ENCODE measurements at places on chromosomes 16 and 17.

DNA sequence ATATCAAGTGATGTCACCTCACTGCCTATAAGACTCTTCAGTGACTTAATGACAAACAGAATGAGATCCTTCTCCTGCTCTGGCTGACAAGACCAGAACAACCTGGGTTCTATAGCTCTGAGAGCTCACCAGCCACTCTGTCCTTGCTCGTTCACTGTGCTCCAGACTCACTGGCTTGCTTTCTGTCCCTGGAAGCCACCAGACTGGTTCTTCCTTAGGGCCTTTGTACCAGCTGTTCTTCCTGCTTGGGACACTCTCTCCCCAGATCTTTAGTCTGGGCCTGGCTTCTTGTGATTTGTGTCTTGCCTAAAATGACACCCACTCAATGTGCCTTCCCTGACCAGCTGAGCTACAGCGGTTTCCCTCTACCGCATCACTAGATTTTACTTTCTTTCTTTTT, 76.1 kb downstream of the FTO start:
- DNase-seq, result no peak

- DNase-seq, result no peak
Observed at GRCh38 chr17:80695979-80696378, 151.3 kb downstream of the RPTOR start.

GRCh38 chr17:78966123-78966813, 13.5 kb downstream of the LGALS3BP start:
- no peak for DNase-seq

GRCh38 chr17:9998060-9998459, 93.0 kb upstream of the RCVRN start:
- no peak for DNase-seq

- DNase-seq, result peak; percentile 69
Observed at GRCh38 chr16:47037396-47037745, 63.9 kb upstream of the DNAJA2 start.

DNA sequence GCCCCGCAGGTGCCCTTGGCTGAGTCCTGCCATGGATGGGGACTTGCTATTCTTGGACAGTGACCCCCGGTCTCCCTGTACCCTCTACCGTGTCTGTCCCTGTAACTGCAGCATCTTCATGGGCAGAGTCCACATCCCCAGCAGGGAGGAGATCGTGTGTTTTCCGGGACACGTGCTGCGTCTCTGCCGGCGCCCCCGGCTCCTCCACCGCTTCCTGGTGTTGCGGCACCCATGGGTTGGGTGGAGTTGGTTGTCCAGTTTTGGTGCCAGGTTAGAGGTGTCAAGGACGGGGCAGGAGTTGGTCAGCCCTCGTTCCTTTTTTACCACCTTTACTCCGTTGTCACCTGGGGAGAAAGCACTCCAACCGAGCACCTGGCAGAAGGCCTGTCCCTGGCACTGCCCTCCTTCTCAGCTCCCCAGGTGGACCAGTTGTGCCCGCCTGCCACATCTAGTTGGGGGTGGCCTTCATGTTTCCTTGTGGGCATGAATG, 20.0 kb downstream of the BAIAP2 start:
- no peak for DNase-seq

- peak; percentile 48 for DNase-seq
Observed at GRCh38 chr17:9356488-9356911, 219.1 kb downstream of the STX8 start.

DNA sequence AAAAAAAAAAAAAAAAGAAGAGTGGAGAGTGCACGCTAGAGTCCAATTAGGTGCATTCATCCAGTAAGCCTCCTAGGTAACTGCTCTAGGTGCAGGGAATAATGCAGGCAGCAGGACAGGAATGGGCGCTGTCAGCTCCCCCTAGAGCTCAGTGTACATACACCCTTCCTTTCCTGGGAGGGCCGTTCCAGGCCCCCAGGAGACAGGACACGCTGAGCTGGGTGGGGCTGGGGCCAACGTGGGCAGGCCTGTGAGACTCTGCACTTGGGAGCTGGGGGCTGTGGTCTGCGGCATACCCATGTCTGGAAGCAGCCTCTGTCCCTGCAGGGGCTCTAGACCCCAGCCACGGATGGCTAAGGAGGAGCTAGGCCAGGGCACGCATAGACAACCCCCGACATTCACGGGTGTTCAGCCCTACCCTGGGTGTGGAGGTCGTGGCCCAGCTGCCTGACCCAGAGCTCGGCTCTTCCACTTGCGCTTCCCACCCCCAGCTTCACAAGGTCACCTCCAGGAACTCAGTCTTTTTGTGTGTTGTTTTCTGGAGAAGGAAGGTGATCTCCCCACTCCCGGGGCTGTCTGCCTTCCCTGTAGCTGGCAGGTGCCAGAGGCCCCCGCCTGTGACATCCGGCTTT, 1.0 kb upstream of the ANTKMT start:
- no peak for DNase-seq

- DNase-seq, result peak; percentile 87
Observed at GRCh38 chr17:82876602-82877379, 37.0 kb upstream of the ZNF750 start.

- no peak for DNase-seq
Observed at GRCh38 chr16:23274968-23275367, 27.1 kb upstream of the SCNN1B start.

- DNase-seq, result peak; percentile 58
Observed at GRCh38 chr16:28863929-28864793, 518 bp downstream of the SH2B1 start.

- peak; percentile 63 for DNase-seq
Observed at GRCh38 chr17:68794636-68795434, 160.4 kb downstream of the ABCA8 start.

GRCh38 chr17:4436846-4437245, 3.1 kb downstream of the SPNS3 start:
- DNase-seq, result no peak

DNA sequence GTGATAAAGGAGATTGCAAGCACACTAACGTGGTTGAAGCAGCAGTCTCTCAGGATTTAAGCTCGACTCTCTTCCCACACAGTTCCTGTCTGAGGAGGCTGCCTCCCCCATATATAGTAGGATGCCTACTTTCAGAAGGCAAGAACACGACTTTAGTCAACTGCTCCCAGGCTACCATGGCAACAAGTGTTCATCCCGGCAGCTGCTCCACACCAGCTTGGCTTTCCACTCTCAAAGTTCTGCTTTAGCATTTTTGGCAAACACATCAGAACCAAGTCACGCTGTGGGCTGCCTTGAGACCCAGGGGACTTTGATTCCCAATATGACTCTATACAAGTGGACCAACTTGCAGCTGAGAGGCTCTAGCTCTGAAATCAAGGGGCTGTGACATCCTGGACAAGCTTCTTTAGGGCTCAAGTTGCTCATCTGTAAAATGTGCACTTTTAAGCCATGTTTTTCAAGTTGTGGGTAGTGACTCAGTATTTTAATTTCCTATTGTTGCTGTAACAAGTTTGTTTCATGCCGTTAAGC, 16.5 kb downstream of the ZP2 start:
- DNase-seq, result no peak

DNA sequence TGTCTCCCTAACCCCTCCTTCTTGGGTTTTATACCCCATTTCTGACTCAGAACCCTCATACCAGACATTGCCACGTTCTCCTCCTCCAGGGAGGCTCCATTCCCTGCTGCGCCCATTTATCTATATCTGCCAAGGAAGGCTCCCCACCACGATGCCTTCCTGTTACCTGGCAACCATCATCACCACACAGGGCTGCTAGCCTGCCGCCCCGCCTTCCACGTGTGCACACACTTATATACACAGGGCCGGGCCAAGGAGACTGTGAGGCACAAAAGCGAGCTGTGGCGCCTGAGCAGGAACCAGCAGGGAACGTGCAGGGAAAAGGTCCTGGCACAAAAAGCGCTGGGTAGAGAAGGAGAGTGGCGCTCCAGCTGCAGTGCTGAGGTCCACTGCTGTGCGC, 261.8 kb downstream of the CBLN1 start:
- DNase-seq, result no peak

- DNase-seq, result no peak
Observed at GRCh38 chr17:81151278-81151677, 14.0 kb upstream of the PVALEF start.

- no peak for DNase-seq
Observed at GRCh38 chr17:45270828-45271418, 9.0 kb upstream of the SPATA32 start.

- DNase-seq, result no peak
Observed at GRCh38 chr17:43556292-43556691, 10.2 kb upstream of the ETV4 start.

DNA sequence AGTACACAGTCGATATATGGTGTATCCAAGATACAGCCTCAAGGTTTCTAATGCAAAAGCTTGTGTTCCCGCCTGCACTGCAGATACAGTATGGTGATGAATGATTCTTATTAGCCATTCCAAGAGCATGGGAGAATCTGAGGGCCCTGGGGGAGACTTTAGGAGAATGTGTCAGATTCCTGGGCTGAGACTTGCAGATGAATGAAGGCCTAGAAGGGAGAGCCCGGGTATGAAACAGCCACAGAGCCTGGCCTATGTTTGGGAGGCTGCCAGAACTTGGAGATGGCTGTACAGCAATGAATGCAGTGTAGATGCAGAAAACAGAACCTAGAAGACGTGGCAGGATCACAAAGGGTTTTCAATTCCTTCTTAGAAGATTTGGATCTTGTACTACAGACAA, 510.7 kb downstream of the HAPSTR1 start:
- DNase-seq, result no peak

DNA sequence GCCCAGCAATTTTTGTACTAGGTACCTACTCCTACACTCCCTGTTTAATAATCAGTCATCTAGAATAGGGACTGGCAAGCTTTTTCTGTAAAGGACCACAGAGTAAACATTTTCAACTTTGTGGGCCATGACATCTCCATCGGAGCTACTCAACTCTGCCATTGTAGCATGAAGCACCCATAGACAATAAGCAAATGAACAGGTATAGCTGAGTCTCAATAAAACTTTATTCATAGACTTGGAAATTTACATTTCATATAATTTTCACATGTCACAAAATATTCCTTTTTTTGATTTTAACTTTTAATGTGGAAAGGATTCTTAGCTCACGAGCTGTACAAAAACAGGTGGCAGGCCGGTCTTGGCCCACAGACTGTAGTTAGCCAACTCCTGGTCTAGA, 345.8 kb downstream of the SOX9 start:
- DNase-seq, result no peak

- no peak for DNase-seq
Observed at GRCh38 chr17:38745545-38745944, 2.6 kb downstream of the PCGF2 start.

DNA sequence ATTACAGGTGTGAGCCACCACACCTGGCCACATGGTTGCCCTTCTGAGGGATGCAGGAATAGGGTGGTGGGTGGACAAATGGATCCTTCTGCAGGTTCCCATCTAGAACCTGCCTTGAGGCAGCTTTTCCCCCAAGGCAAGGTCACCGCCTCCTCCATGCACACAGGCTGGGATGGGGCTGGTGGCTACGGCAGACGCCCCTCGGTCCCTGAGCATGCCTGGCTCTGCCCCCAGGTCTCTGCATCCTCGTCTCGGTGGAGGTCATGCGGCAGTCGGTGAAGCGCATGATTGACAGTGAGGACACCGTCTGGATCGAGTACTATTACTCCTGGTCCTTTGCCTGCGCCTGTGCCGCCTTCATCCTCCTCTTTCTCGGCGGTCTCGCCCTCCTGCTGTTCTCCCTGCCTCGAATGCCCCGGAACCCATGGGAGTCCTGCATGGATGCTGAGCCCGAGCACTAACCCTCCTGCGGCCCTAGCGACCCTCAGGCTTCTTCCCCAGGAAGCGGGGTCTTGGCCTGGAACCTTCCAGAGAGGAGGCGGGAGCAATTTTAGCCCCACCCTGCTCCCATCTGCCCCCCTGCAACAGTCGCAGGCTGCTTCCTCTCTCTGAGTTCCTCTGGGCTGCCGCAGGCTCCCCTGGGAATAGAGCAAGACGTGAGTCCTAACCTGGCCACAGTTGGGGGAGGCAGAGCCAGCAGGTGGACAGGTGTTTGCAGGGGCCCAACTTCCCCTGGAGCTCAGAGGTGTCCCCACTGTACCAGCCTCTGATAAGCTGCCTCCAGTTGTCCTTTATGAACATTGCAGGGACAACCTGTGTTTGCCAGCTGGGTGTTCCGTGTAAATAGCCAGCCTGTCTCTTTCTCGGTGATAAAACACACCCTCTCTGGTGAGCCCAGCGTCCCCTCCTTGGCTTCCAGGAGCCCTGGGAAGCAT, 11.7 kb downstream of the CACNG1 start:
- no peak for DNase-seq

- no peak for DNase-seq
Observed at GRCh38 chr17:56540836-56541235, 52.7 kb upstream of the NOG start.

GRCh38 chr17:64507413-64507782, 621 bp downstream of the CEP95 start:
- DNase-seq, result no peak

DNA sequence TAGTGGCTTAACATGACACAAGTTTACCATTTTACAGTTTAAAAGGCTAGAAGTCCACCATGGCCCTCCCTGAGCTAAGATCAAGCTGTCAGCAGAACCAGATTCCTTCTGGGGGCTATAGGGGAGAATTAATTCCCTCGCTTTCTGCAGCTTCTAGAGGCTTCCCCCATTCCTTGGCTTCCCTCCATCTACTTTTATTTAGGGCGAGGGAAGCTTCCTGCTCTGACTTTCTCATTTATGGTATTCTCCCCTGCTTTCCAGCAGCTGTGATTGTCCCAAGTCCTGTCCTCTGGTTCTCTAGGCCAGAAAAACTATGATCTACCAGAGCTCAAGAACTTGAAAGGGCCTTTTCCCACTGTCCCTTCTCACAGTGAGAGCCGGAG, 4.3 kb downstream of the CETP start:
- DNase-seq, result no peak

GRCh38 chr16:49275050-49275730, 6.4 kb downstream of the CBLN1 start:
- no peak for DNase-seq

DNA sequence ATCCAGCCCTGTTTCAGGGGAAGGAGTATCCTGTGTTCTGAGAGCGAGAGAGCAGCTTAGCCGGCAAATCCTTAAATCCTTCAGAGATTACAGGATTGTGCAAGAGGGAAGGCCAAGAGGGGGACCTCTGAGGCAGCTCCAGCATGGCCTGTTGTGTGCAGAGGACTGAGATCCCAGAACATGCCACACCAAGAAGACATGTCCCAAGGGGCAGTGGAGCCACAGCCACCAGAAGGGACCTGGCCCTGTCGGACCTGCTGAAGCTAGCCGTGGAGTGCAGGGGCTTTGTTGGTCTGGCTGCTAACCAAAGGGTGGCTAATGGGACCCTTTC, 1.6 kb upstream of the MRC2 start:
- DNase-seq, result peak; percentile 51

GRCh38 chr17:41530062-41531048, 2.2 kb upstream of the KRT19 start:
- no peak for DNase-seq

GRCh38 chr16:85173981-85174751, 61.9 kb upstream of the CIBAR2 start:
- DNase-seq, result peak; percentile 73

Data from Right ventricle myocardium superior (tissue), 1 donor.